Astrocyte (in vitro differentiated cells and primary cell): ENCODE measurements at places on chromosomes 7 and 10.
A peak's percentile ranks its signal among the peaks of the same experiment; 100 is the strongest.

DNA sequence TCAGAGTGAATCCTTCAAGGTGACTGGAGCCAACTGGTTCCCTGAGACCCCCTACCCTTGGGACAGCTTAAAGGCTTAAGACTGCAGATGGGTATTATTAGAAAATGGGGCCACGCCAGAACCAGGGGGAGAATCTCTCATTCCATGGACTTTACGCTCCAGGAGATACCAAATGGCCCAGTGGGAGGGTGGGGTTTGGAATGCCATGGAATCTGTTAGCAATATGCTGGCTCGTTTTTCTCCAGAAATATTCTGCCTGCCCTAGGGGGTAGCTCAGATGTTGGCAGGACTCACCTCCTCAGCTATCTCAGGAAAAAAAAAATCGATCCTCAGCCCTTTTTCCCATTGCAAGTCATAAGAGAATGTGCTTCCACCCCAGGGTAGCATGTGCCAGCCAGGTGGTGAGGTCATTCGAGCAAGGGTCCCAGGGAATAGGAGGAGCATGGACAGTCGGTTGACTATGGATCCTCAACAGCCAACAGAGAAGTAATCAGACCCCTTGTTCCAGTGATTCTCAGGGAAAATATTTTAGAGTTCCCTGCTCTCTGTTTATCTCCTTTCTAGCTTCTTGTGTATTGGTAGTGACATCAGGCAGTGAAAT, 22.9 kb downstream of the SVIL start:
- DNase-seq, result no peak

DNA sequence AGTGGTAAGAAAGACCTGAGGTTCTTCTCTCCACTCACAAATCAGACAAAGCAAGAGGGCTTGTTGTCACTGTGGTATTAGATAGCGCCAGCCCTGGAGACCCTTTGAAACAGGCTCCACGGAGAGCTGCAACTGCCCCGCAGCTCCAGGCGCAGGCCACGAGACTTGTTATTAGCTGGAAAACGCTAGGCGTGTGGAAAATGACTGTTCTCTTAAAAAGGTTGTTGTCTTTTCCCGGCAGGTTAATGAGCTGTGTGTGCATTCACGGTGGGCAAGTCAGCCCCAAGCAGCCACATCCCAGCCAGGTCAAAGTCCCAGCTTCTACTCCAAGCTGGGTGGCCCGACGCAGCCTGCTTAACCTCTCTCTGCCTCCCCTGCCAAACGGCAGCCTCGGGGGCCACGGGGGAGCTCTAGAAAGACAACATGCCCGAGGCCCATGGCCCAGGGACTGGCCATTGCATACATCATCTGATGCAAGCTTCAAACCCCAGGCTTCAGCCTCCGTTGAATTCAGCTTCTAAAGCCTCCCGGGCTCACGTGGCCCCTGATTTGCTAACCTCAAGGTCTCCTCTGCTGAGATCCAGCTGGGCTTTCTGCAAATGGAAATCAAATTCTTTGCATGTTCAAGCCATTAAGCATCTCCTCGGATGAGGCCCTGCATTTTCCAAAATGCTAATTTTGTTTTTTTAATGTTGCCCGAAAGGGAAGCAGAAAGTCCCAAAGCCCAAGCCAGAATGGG, 61.3 kb upstream of the DNAAF5 start:
- peak; percentile 55 for DNase-seq

DNA sequence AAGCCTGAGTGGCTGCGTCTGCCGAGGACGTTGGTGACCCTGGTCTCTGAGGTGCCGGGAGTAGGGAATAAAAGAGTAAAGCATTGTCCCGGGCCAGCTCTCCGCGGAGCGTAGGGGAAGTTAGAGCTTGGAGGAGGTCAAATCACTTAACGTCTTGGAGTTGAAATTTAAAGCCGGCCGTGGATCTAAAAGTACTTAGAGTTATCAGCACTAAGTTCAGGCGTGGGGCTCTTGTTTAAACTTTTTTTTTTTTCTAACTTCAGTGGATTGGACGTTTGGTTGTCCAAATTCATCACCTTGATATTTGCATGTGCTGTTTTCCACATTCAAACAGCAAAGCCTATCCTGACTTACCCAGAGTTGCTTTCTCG, 700 bp downstream of the NIPSNAP2 start:
- DNase-seq, result no peak

DNA sequence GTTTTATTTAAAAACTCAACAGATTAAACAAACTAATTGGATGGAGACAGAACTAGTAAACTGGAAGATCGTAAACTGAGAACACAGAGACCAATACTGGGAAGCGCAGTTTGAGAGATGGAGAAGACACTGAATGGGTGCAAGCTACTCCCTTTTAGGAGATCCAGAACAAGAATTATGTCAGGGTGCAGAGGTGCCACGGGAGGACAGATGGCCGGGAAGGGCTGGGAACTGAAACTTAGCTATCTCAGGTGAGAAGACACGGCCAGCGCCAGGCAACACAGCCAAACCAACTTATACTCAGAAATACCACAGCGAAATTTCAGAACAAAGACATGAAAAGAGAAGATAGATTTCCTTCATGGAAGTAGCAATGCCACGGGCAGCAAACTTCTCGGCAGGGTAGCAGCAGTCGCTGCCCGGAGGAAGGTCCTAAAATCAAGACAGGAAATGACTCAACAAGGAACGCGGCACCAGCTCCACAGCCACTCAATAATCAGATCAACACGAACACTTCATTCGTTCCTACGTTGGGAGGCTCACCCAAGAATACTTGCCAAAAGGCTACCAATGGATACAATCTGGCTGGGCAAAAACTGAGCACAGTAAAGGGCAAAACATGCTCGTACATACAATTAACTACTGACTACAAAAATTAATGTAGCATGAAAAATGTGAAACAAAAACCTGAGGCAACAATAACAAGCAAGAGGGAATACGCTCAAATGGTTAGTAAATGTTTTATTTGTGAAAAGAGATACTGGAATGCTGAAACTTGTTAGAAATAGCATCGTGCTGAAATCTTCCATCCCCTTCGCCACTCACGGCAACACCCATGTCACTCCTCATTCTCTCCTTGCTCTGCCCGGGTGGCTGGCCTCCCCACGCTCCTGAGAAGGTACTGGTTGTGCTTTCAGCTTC, 2.2 kb upstream of the LRRC27 start:
- DNase-seq, result peak; percentile 77

- DNase-seq, result no peak
Observed at GRCh38 chr7:89770161-89770560, 384.1 kb upstream of the STEAP1 start.

GRCh38 chr10:63644418-63645142, 123.4 kb downstream of the REEP3 start:
- peak; percentile 23 for DNase-seq

- DNase-seq, result no peak
Observed at GRCh38 chr10:64112701-64113355, 591.6 kb downstream of the REEP3 start.

DNA sequence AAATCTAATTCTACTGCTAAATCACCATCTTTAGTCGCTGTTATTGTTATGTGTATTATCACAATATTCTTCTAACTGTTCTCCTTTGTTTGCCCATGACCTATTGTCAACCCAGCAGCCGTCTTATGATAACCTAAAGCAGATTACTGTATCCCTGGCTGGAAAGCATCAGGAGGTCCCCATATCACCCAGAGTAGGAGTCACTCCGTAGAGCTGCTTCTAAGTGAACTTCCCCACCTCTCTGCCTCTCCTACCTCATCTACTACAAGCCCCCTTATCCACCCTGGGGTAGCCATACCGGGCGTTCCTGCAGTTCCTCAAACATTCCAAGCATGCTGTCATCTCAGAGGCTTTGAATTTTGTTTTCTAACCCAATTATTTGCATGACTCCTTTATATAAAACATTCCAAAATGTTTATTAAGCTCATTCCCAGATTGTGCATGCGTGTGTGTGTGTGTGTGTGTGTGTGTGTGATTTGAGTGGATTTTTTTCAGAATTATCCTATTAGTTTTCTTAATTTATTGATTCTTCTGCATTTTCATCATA, 39.7 kb downstream of the POU6F2 start:
- DNase-seq, result no peak

- DNase-seq, result peak; percentile 90
Observed at GRCh38 chr7:46191776-46192175, 270.7 kb upstream of the IGFBP3 start.

DNA sequence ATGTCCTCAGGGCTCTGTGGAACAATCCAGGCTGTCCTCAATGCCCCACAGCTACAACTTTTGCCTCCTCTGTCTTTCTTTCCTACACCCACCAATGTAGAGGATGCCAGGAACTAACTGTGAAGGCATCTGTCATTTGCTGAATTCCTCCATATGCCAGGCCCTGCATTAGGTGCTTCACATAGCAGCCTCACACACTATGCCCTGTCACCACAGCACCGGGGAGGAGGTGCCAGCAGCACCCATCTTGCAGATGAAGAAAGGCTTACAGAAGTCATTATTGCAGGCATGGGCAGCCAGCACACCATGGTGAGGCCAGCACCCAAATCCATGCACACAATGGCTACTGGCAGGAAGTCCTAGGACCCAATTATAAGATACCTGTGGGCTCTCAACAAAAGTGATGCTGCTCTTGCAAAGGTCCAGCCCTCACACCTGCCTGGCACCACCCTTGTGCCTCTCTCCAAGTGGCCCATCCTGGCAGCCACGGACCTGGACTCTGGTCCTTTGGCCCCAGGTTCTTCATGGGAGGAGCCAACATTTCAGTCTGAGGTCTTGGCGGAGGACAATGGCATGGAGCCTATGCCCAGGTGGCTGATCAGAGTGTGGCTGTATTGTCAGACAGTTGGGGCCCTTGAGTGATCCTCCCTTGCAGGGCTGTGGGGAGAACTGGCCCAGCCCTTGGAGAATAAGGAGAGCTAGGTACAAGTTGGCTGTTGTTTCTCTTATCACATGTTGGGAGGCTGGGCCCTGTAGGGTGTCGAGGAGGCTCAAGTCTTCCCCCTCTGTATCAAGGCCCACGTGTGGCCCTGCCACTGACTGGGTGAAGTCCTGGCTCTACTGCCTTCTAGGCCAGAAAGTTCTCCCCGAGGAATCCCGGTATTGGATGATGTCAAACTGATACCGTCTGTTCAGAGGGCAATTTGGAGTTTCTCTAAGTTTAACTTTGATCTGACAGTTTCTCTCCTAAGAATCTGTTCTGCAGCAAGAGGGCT, 14.4 kb upstream of the MYL7 start:
- DNase-seq, result no peak

DNA sequence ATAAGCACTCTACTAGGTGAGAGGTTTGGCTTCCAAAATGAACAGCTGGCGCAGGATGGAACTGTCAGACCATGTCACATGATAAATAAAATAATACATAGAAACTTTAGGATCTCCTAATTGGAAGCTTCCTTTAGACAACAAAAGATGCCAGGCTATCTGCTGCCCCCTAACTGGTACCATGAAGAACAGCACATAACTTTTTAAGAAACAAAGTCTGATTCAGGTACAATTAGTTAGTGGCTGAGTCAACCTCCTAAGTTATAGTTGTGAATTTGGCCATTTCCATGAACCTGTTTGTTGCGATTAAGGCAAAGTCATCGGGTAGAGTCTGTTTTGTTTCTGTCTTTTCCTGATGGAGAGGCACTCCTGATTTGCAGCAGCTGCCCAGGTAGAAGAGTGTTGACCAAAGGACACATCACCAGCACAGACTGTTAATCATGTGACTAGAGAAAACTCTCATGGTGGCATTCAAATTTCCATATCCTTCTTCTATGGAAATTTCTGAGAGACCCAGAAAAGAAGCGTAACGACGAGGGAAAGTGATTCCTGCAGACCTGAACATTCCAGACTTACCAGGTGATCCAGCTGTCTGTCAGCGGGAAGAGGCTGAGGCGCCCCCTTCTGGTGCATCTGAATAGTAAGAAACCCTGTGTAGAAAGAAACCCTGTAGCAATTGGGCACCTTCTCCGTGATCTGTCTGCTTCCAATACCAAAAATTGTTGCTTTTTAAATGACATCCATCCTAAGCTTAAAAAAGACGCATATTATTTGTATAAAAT, 8.6 kb upstream of the INHBA start:
- no peak for DNase-seq

- DNase-seq, result peak; percentile 14
Observed at GRCh38 chr10:8600192-8600591, 545.7 kb downstream of the GATA3 start.

DNA sequence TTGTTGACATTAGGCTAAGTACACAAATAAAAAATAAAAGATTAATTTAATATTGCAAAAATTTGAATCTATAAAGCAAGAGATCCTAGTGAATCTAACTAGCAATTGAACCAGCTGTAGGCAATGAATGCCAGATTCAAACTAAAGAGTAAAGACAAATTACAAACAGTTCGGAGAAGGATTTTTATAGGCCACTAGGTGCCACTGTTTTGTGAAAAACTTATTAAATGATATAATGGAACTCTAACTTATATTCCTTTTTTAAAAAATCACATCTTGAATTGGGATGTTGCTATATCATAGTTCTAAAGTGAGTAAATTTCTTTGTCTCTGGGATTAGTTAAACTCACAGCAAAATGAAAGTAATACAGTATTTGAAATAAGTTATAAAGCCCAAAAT, 39.1 kb upstream of the GNAI1 start:
- DNase-seq, result no peak

DNA sequence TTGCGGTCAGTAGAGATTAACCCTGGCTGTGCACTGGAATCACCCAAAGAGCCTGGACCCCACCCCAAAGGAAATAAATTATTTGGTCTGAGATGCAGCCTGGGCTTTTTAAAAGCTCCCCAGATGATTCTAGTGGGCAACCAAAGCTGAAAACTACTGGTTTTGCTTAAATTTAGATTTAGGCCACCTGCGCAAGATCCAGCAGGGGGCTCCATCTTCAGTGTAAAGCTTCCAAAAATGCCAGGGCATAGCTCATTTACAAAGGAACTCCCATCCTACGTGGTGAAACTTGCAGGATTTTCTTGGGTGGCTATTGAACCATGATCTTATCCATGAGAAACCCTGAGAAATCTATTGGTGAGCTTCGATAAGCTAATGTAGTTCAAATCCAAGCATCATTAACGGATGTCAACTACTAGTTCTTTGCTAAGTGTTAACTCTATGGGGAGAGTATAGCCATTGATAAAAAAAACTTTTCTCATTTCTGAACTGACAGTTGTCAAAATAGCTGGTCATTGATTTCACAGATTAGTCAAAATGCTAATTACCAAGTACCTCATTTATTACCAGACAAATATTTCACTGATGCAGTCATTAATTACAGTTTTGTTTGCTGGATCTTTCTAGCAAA, 315.3 kb downstream of the LHFPL3 start:
- no peak for DNase-seq

- DNase-seq, result no peak
Observed at GRCh38 chr10:121112579-121113384, 261.6 kb downstream of the WDR11 start.

DNA sequence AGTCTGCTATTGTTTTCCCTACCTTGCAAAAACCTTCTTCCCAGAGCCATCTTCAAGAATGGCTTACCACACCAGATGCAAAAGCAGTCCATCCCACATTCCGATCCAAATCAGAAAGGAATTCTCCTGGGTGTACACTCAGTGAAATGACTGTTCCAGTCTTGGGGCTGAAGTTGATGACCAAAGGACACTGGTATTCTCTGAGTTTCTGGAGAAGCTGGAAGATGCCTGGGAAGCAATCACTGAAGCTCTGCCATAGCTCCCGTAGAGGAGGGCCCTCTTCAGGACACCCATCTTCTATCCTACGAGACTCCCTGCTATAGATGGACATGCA, 155.7 kb downstream of the LCOR start:
- DNase-seq, result peak; percentile 38

GRCh38 chr7:102412548-102412947, 16.4 kb downstream of the PRKRIP1 start:
- no peak for DNase-seq
